ENCODE measurements at places on chromosomes 5 and 9.
A peak's percentile ranks its signal among the peaks of the same experiment; 100 is the strongest.

- no peak for DNase-seq
Observed at GRCh38 chr5:171858303-171858702, 72.7 kb downstream of the SMIM23 start.

- peak; percentile 81 for DNase-seq
Observed at GRCh38 chr9:129886226-129887174, 51.2 kb downstream of the USP20 start.

- no peak for DNase-seq
Observed at GRCh38 chr5:56565644-56566043, 249.7 kb upstream of the MAP3K1 start.

- DNase-seq: no peak
Observed at GRCh38 chr9:104903609-104904008, 24.3 kb downstream of the ABCA1 start.

- DNase-seq: no peak
Observed at GRCh38 chr5:143964919-143965318, 153.0 kb downstream of the HMHB1 start.

Data from activated CD8-positive, alpha-beta memory T cell treated with anti-CD3 and anti-CD28 coated beads for 24 hours (primary cell).